ENCODE measurements at places on chromosomes 5 and 9. TPM values are rescaled to one million over a fixed set of nuclear protein-coding genes. Genes with fewer than 3 reads are reported as not detected.

- DNase-seq: no peak
These were observed 42.8 kb downstream of the AMBP start for GRCh38 chr9:114035221-114035844.

- no peak for DNase-seq
These were observed 90.8 kb downstream of the LNPEP start for GRCh38 chr5:97026721-97027120.

DNA sequence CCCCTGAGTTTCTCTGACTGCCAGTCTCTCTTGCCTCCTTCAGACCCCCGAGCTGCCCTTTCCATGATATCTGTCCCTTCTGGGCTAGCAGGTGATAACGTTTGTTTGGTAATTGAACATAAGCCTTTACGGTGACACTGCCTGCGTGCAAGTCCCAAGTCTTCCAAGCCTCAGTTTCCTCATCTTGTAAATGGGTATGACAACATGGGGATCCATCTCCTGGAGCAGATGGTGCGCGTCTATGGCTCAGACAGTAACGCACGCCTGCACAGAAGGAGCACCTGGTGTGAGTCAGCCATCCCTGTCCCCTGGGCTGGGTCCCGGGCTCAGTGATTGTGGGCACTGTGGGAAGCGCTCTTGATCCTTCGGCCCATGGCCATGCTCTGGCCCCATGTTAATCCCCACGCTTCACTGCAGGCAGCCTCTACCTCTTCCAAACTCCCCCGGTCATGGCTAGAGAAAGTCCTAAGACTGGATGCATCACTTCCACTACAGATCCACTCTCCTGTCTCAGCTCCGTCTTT lies 85.8 kb downstream of the DAP start:
- no peak for DNase-seq

- no peak for DNase-seq
These were observed 30.0 kb downstream of the TRIM32 start for GRCh38 chr9:116717150-116717549.

DNA sequence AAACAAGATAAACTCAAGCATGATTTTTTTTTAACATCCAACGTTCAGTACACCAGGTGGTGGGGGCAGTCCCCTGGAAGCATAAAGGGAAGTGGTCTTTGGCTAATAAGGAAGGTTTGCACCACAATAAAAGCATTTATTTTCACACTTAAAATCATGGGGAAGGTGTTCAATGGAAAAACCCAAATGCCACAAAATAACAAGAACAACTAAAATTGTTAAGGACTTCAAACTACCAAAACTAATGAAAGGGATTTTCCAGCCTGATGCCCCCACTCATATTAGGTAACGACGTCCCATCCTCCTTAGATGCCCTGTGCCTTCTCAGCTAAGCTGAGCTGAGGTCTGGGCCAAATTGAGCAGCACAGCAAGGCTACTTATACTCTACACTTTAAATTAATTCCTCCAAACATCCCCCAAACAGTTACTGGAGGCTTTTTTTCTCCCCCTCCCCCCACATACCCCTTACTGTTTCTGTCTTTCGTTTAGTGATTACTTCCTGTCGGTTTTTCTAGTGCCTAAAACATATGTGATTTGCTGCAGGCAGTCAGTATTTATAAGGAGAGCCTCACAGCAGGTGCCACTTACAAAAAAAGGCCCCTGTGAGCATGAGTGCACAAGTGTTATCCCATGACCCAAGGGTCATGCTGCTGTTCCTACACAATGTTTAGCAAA lies 259.7 kb upstream of the ZNF608 start:
- DNase-seq: no peak

DNA sequence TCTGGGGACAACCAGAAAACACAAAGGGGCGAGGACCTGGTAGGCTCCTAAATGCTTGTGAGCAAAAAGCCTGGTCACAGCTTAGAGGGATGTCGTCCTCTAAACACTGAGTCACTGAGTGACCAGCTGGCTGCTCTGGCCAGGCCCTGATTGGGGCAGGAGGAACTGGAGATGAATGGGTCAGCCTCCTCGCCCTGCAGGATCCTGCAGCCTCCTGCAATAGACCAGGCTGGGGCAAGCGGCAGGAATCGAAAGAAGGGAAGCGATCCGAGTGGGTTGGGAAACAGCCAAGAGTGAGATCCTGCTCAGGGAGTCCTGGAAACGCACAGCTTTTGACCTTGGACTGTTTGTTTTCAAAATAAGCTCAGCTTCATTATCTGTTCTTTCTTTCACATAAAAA lies 34.1 kb upstream of the MSX2 start:
- DNase-seq: no peak

- no peak for DNase-seq
These were observed 613.5 kb downstream of the PDE4D start for GRCh38 chr5:59279979-59280378.

- DNase-seq: no peak
These were observed 55.9 kb downstream of the SECISBP2 start for GRCh38 chr9:89374176-89374575.

- DNase-seq: no peak
These were observed 24.8 kb upstream of the OTP start for GRCh38 chr5:77663090-77663863.

DNA sequence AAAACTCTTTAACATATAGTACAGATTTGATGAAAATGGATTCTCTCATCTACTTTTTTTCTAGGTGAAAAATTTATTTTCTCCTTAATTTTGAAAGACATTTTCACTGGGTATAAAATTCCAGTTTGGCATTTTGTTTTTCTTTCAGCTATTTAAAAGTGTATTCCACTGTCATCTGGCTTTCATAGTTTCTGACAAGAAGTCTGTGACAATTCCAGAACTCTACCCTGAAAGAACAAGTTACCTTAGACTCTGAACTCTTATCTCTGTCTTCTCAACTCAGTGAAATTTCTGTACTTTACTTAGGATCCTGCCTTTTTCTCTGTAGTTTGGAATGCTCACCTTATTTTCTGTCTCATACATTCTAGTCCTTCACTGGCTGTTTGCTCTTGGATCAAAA lies 161.7 kb downstream of the RANBP17 start:
- DNase-seq: no peak

- DNase-seq: no peak
These were observed 59.0 kb upstream of the PDE8B start for GRCh38 chr5:77151501-77151900.

- DNase-seq: no peak
These were observed 226.4 kb downstream of the TRIM32 start for GRCh38 chr9:116913536-116913935.

- peak; percentile 40 for DNase-seq
These were observed 3.1 kb downstream of the CLTB start for GRCh38 chr5:176413255-176413565.

GRCh38 chr9:16509997-16510396 lies 360.5 kb downstream of the BNC2 start:
- no peak for DNase-seq

- no peak for DNase-seq
These were observed 7.1 kb upstream of the RPS23 start for GRCh38 chr5:82285206-82285605.

DNA sequence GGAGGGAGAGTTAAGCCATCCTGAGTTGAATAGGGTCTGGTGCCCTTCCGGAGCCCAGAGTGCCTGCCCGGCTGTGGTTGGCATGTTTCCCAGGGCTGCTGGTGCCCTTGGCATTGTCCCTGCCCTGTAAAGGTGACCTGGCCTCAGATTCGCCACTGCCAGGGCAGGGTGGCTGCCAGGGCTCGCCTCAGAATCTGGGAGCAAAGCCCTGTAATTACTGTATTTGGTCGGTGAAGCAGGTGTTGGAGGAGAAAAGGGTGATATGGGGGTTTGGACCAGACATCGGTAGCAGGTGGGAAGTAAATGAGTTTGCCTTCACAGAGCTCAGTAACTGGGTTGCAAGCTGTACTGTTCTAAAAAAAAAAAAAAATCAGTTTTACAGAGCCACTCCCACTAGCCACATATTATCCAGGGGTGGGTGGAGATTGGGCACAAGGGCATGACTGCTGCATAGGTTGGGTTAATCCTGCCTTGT lies 47.6 kb downstream of the RGS3 start:
- no peak for DNase-seq

DNA sequence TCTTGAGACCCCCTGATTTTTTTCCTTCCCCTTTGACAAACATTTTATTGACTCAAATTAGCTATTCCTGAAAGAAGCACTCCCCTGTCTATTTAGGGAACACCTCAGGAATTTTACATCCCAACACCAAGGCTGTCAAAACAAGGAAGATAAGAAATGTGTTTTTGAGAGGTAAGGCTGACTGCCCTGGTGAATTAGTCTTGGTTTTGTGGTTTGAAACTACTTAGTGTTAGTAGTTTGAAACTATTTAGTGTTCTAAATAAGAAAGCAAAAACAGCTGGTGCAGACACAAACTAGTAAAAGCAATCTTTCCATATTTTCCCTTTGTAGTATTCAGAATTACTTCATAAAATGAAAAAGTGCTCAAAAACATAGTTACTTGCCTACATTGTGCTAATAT lies 120.7 kb downstream of the PCSK1 start:
- DNase-seq: no peak

DNA sequence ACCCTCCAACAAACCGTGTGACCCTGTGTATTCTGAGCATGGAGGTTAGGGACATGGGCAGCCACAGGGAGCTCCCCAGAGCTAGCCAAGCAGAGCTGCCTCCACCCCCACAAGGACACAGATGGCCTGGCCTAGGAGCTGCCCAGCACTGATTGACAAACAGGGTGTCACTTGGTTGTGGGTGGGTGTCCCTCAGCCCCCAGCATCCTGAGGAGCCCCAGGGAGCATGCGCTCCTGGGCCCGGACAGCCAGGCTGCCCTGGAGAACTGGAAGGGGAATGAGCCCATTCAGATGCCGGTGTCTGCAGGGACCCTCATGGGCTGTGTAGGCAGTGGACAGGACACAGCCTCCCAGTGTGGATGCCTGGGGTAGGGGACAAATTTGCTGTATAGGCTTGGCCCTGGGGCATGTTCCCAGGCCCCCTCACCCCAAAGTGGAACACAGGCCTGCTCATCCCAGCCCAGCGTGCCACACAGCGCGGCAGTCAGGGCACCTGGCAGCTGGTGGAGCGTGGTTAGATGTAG lies 124.8 kb upstream of the LMX1B start:
- DNase-seq: no peak

DNA sequence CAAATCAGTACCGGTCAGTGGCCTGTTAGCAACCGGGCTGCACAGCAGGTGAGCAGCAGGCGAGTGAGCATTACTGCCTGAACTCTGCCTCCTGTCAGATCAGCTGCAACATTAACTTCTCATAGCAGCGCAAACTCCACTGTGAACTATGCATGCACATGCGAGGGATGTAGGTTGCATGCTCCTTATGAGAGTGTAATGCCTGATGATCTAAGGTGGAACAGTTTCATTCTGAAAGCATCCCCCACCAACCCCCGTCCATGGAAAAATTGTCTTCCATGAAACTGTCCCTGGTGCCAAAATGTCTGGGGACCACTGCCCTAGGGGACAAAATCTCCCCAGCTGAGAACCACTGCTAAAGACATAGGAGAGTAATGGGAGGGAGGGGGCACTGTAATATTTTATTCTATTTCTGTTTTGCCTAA lies 51.1 kb downstream of the P4HA2 start:
- DNase-seq: no peak

GRCh38 chr5:139717221-139717620 lies 69.1 kb downstream of the CXXC5 start:
- no peak for DNase-seq

- DNase-seq: no peak
These were observed 338.6 kb downstream of the SLIT3 start for GRCh38 chr5:168962306-168962705.

The RECK gene
- 20.1 TPM for total RNA-seq

The ABCA2 gene
- 44.3 TPM for total RNA-seq

The ANKRD55 gene
- 0.49 TPM for total RNA-seq

The DELE1 gene
- total RNA-seq: 83.3 TPM

The ENTPD8 gene
- not detected for total RNA-seq

The NDUFAF2 gene
- total RNA-seq: 17.9 TPM

The PCDHB4 gene
- total RNA-seq: 3.0 TPM

The PCDHGA2 gene
- total RNA-seq: 2.5 TPM

The BBLN gene
- 39.0 TPM for total RNA-seq

The NACC2 gene
- total RNA-seq: 33.5 TPM

The SYK gene
- total RNA-seq: 63.8 TPM

The APC gene
- 54.1 TPM for total RNA-seq

Measured in upper lobe of right lung (tissue), 1 donor.